Esophagus mucosa (tissue), 1 donor: ENCODE measurements at places on chromosomes 3 and 15.
A peak's percentile ranks its signal among the peaks of the same experiment; 100 is the strongest.

DNA sequence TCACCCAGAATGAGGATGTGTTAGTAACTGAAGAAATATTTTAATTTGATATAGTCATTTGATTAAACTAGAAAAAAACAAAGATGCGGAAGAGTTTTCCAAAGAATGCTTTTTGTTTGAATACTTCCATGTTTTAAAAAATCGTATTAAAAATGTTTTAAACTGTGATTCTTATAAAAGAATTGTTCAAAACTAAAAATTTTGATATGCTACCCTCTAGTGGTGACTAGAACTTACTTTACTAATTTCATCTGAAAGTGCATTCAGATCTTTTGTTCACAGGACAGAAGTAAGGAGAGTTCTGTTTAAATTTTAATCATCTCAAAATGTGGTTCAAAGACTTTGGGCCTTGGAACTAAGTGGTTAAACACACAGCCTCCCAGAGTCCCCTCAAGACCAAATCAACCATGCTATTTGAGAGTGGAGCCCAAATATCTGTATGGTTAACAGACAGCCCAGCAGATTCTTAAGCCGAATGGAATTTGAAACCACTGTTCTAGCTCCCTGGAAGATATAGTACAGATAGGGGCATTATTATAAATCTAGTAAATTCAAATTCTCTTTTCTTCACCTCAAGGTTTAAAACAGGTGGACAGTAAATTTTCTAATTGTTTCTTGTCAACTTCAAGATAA is 45.2 kb upstream of the SYNPR start:
- ATAC-seq = no peak

DNA sequence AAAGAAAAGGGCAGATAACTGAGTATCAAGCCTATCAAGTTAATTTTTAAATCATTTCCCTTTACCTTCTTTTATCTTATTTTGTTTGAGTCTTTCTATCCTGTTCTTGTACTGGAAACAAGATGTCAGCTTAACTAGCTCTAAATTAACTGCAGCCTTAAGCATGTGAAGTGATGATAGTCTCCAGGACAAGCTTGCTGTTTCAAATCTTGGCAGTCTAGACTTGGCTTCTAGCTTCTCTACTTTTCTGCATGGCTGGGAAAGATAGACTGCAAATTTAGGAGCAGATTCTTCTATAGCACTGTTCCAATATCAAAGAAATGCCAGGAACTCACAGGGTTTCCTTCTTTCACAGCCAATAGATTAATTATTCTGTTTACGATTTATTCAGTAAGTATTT is 1034.4 kb downstream of the TUSC7 start:
- no peak for ATAC-seq

GRCh38 chr3:57079474-57079831 is 19.0 kb downstream of the SPATA12 start:
- ATAC-seq = peak; percentile 51

- no peak for ATAC-seq
Measured at GRCh38 chr3:110686701-110687100, 384.9 kb upstream of the NECTIN3 start.

DNA sequence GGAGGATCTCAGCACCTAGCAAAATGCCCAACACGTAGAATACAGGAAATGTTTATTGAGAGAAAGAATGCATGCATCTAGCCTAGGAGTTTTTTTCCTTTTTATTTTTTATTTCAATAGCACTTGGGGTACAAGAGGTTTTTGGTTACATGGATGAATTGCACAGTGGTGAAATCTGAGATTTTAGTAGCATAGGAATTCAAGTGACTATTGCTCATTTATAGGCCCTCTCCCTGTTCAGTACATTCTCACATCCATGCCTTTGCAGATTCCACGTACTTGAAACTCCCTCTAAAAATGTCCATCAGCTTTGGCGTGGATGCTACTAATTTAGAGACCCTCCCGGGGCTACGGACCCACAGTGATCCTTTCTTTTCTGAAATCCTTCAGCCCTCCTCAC is 61.7 kb upstream of the PIAS1 start:
- ATAC-seq = no peak

DNA sequence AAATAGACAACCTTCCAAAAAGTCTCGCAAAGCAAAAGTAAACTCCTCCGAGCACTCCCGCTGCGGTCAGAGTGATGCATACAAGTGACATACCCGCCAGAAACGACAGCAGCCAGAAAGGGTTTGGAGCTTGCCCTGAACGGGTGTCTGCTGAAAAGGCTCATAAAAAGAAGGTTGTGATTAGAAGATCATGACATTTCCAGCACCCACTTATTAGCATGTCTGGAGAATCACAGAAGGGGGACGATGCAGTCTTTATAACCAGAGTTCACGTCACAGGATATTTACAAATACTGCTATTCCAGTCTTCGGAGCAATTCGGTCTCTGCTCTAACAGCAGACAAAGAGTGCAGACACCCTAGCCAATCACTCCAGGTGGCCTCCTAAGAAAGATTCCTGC is 59.1 kb upstream of the FRMD4B start:
- ATAC-seq = no peak

DNA sequence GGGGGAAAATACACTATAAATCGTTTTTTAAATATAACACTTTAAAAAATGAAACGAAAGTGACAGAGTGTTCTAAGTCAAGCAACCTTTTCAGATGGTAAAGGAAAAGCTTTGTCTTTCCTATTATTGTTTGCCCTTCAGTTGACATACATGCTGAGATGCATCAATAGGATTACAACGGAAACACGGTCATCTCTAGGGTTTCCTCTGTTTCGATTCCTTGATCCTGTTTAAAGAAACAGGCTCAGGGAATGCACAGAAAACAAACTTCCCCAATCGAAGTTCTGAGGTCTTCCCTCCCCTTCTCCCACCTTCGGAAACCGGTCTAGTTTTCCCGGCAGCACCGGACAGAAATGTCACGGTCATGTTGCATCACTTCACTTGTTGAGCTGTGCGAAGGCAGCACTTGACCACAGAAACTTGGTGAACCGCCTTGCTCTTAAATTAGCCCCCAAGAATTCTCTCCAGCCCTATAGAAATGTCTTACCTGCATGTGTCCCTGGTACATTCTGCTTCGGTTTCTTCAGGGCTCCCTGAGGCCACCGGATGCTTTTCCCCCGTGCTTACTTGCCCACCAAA is 556 bp downstream of the PEX5L start:
- ATAC-seq = no peak

DNA sequence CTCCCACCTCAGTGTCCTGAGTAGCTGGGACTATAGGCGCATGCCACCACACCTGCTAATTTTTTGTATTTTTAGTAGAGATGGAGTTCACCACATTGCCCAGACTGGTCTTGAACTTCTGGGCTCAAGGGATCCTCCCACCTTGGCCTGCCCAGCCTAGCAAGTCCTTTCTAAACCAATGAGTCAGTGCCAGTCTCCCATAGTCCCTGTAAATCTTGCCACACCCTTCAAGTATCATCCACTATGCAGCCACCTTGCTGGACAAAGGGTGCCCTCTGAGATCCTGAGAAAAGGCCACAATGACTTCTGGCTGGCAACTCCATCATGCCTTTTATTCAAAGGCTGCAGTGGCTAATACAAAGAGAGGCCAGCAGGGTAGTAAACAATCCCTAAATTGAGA is 184.0 kb downstream of the ABHD5 start:
- ATAC-seq = peak; percentile 43
